ENCODE measurements at places on chromosomes 1 and 21. TPM values are rescaled to one million over a fixed set of nuclear protein-coding genes. Genes with fewer than 3 reads are reported as not detected.
A peak's percentile ranks its signal among the peaks of the same experiment; 100 is the strongest.

Gene LRRC53
- total RNA-seq, result not detected

Gene NUDT4B
- 0.53 TPM for total RNA-seq

Gene C1orf87
- not detected for total RNA-seq

Gene LPAR3
- 17.3 TPM for total RNA-seq

Gene LCE1A
- total RNA-seq, result not detected

Gene TMCO4
- total RNA-seq, result 7.7 TPM

Gene ANKRD65
- total RNA-seq, result 1.6 TPM

Gene PFDN2
- 53.1 TPM for total RNA-seq

Gene FCRL2
- not detected for total RNA-seq

Gene ST6GALNAC3
- total RNA-seq, result 4.7 TPM

Gene LCE2C
- not detected for total RNA-seq

Gene MATN1
- total RNA-seq, result not detected

Gene TARDBP
- total RNA-seq, result 95.4 TPM

Gene S100A2
- 3.6 TPM for total RNA-seq

GRCh38 chr1:179080866-179081686 is 794 bp upstream of the TOR3A start:
- no peak for DNase-seq

- no peak for DNase-seq
Measured at GRCh38 chr1:65020774-65021173, 54.4 kb upstream of the JAK1 start.

DNA sequence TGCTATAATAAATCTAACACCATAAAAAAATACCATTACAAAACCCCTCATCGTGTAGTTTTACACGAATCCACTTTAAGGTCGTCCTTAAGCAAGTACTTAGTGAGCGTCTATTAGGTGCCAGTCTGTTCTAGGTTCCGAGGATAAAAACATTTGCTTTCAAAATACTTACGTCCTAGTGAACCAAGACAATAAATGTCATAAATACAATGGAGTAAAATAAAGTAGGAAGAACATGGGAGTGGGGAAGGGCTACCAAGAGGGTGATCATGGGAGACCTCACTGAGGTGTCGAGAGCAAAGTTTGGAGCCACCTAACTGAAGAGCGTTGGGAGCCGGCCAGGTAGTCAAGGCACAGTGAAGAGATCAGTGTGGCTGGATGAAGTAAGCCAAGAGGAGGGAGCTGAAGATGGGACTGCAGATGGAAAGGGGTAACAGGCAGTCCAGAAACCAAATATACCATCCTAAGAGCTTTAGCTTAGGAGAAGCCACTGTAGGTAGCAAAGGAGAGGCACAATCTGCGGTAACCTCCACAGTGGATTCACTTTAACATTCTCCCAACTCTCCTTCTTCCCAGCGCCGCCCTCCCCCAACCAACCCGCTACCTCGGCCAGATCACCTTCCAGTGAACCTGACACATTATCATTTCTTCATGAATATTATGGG is 684 bp downstream of the LTN1 start:
- DNase-seq, result no peak

DNA sequence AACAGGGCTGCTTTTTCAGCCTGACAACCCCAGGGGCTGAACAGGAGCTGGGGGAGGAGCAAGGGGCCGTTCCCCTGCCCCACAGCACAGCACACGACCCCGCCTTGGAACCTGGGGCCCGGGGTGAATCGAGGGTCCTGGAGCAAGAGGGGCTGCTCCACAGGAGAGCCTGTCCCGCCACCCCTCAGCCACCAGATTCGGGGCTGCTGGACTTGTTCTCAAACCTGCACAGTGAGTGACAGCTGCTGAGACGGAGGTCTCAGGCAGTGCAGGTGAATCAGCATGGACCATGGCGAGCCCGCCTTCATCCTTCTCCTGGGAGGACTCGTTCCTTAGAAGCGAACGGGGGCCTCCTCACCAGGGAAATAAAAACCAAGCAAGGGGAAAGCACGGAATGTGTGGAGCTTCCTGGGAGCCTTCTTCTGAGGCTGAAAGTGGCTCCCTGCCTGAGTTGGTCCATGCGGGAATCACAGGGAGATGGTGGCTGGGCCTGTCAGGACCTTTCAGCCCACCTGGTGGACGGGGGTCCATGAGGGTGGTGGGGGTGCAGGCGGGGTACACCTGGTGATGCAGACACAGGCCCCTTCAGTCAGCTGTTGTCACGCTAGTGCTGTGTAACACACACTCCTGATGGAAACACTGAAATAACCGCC is 125.4 kb downstream of the SIK1 start:
- no peak for DNase-seq

GRCh38 chr1:197675583-197676208 is 99.6 kb downstream of the DENND1B start:
- no peak for DNase-seq

GRCh38 chr1:46394872-46395465 is 852 bp downstream of the FAAH start:
- DNase-seq, result no peak

- DNase-seq, result peak; percentile 6
Measured at GRCh38 chr1:24501371-24502064, 1.1 kb upstream of the RCAN3 start.

DNA sequence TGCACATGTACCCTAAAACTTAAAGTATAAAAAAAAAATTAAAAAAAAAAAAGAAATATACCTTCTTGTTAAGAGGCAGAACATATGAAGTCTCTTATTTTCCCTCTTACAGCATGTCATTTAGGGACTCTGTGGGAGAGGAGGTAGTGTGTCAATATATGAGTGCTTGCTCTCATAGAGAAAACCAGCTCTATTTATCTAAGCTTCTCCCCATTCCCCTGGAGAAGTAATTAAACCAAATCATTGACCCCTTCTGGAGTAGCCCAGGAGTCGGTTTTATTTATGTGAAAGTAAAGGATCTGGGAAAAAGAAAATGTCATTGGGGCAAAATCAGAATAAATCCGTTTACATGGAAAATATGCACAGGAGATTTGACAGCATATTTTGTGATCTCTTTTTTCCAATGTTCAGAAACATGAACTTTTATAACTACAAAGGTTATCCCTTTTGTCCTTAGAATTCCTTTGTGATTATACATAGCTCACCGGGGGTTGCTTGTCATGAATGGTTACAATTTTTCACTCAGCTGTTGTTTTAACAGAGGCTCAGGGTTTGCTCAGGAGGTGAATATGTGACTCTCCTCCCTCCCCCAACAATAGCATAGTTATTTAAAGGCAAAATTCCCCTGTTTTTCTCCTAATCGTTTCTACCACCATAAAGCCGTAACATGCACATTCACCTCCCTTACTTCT is 114.5 kb upstream of the C1orf21 start:
- no peak for DNase-seq

DNA sequence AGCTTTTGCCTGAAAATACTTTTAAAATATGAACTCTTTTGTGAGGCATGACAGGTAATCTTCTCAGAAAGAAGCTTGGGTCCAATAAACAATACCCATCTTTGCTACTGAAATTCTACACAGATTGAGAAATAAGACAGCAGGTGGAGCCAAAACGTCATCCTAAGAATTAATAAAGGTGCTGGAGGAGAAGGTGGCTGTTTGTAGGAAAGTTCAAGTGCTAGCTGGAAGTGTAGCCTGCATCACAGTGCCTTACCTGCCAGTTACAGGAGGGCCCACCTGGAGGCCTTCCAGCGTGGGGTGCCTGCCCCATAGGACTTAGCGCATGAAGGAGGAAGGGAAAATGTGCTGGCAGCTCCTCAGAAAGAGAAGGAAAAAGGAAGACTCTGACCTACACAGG is 93.7 kb downstream of the TTC3 start:
- no peak for DNase-seq

- no peak for DNase-seq
Measured at GRCh38 chr1:213996320-213997037, 8.7 kb downstream of the PROX1 start.

- peak; percentile 86 for DNase-seq
Measured at GRCh38 chr1:148334339-148335130, 148.6 kb downstream of the PPIAL4G start.

DNA sequence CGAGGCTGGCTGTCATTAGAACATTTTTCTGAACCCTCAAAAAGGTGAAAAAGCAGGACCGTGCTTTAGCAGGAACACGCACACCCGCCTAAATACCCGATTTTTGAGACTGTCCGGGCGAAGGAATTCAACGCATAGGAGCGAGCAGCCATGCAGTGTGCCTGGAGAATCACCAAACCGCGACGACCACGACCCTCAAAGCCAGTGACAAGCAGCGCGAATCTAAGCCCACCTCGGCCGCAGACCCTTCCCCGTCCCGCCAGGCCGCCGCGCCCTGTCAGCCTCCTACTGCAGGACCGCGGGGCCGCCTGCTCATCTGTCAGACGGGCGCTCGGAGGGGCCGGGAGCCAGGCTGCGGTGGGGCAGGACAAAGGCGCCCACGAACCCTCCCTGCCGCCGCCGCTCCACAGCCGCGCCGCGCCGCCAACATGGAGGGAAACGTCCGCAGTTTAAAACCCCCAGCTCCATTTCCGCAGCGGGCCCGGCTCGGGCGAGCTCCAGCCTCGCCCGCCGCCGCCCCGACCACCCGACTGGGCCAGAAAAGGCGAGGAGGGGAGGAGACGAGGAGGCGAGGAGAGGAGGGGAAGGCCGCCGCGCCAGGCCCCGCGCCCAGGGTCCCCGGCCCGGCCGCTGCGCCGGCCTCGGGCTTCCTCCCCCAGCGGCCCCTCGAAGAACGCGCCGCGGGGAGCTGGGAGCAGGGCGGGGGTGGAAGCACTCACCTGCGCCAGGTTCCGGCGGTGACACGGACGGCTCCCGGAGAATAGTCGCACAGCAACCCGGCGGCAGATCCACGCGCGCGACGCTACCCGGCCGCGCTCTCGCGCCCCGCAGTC is at the start of gene LBR:
TSS of gene LBR (minus strand) at position 804 of the 833 bp plus-strand sequence. CDS start 3,963 bp downstream, outside the sequence.
- DNase-seq, result peak; percentile 48

GRCh38 chr1:208556461-208556860 is 312.3 kb upstream of the PLXNA2 start:
- DNase-seq, result no peak

DNA sequence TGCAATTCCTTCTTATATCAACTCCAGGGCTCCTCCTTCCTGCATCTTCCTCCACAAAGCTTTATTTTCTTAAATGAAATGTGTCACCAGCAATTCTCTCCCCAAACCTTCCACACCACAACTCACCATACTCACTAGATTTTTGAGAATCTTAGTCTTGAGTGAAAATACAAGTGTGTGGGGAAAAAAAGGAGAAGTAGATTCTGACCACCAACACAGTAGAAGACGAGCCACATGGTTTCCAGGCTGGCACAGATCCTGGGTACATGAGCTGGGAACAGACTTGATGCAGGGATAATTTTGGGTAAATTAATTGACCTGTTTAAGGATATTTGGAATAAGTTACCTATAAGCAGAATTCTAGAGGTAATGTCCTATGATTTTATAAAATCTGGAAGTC is 72.8 kb upstream of the KCNJ15 start:
- DNase-seq, result no peak

- DNase-seq, result no peak
Measured at GRCh38 chr1:18646786-18647410, 16.3 kb downstream of the PAX7 start.

DNA sequence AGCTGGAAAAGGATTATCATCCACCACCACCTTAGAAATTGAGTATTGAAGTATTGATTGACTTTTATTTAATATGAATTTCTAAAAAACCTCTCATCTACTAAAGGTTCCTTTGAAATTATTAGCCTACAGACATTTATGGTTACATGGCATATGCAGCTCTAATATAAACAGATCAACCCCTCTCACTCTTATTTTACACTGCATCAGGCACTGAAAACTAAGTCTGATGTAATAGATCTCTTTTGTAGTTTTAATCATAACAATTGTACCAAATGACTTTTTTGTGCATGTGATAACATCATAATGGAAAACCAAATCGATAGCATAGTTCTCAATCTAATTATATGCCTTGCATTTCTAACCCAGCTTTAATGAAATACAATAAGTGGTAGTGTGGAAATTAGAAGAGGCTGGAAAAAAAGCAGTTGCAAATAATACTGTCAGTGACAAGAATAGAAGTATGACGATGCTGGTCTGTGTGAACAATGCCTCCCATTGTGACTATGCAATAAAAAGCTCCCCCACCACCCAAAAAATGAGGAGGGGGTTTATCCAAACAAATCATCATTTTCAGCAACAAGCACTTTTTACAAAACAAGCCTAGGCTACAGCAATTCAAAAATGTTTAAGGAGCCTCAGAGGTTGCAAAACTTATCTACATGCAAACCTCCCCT is 426.5 kb upstream of the NFIA start:
- no peak for DNase-seq

- no peak for DNase-seq
Measured at GRCh38 chr21:34018185-34018584, 55.2 kb upstream of the MRPS6 start.

GRCh38 chr1:60974524-60975372 is 107.6 kb upstream of the NFIA start:
- no peak for DNase-seq

- no peak for DNase-seq
Measured at GRCh38 chr1:207103892-207104373, at the start of gene C4BPA. Gene C4BPA, plus strand, starts transcription at chr1:207104233. Its CDS starts 8,793 bp downstream, at chr1:207113026.

- no peak for DNase-seq
Measured at GRCh38 chr1:172824209-172824608, 165.3 kb downstream of the FASLG start.

DNA sequence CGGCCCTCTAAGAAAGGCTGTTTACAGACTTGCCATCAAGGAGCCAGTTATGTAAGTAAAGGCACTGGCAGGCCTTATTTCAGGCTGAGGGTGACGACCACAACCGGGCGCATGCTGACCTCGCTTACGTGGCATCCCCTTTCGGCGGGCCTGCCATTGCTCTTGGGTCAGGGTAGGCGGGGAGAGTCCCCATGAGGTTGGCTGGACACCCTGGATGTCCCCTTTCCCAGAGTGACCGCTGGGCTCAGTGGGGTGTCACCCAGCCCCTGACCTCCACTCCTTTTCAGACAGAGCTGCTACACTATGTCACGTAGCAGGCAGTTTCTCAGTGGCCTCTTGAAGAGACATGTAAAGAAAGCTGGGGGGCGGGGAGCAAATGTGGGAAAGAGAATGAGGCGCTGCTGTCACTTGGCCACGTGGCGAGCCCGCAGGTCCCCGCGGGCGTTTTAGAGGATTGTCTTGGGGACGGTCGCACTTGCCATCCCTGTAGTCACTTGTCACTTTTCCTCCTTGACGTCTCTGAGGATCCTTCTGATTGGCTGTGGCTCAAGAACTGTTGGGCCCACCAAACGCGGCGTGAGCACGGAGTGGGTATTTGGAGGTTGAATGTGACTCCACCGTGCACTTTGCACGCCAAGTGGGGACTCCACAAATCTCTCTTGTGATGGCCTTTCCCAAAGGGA is 42.2 kb downstream of the SLC37A1 start:
- no peak for DNase-seq

DNA sequence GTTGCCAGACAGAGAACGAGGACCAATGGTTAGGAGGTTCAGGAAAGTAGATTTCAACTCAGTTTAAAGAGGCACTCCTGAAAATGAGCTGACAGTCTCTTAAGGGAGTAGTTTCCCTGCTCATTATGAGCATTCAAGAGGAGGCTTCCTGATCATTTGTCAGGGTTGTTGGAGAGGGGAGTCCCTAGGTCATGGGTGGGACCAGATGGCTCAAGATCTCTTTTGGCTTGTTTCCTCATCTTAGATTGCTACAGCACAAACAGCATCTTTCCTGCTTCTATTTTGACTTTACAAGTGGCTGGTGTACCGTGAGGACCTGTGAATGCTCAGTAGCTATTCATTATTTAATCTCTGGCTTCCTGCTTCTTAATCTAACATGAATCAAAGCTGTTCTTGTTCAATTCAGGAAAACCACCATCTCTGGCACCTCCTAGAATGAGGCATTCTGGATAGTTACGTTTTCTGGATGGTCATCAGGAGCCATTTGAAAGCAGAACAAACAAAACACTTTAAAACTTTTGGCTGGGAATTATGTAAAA is 47.6 kb downstream of the PEX14 start:
- no peak for DNase-seq

GRCh38 chr1:172815740-172816139 is 156.8 kb downstream of the FASLG start:
- no peak for DNase-seq

Measured in heart right ventricle (tissue), 16 donors.